ENCODE measurements at places on chromosomes 2 and 18. TPM values are rescaled to one million over a fixed set of nuclear protein-coding genes. Genes with fewer than 3 reads are reported as not detected.

DNA sequence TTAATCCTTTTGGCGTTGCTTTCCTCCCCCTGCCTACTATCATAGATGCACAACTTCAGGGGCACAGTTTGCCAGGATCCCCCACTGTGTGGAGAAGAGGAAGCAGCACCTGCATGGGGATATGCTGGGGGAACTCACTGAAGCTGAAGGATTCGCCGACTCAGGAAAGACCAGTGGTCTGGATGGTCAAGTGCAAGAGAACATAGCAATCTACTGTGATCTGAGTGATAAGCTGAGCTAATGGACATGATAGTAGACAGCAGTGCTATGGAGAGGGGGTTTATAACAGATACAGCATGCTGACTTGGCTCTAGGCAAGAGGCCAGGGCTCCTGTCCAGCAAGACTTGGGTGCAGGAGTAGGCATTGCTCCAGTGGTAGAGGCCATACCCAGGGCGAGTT is 124.4 kb upstream of the NRP2 start:
- DNase-seq = no peak

GRCh38 chr2:39266139-39266805 is 22.5 kb upstream of the CDKL4 start:
- no peak for DNase-seq

DNA sequence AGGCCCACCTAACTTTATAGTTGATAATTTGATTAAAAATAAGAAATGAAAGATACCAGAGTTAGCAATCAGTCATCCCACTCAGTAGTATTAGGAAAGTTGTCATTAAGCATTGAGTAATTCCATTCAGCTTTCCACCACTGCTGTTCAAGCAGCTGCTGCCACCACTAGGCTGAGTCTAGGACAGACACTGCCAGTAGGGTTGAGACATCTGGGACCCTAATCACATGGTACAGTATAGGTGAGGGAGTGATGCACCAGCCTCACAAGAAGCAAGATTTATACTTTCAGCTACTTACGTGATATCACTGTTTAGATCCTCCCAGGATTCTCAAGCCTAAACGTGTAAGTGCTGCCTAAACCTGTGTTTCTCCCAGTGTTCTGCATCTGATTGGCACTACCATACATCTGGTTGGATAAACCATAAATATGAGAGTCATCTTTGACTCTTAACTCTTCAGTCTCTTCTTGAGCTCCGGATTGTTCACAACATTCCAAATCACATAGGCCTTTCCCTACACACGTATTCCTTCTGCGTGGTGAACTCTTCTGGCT is 3.2 kb downstream of the UBXN4 start:
- DNase-seq = peak; percentile 4

DNA sequence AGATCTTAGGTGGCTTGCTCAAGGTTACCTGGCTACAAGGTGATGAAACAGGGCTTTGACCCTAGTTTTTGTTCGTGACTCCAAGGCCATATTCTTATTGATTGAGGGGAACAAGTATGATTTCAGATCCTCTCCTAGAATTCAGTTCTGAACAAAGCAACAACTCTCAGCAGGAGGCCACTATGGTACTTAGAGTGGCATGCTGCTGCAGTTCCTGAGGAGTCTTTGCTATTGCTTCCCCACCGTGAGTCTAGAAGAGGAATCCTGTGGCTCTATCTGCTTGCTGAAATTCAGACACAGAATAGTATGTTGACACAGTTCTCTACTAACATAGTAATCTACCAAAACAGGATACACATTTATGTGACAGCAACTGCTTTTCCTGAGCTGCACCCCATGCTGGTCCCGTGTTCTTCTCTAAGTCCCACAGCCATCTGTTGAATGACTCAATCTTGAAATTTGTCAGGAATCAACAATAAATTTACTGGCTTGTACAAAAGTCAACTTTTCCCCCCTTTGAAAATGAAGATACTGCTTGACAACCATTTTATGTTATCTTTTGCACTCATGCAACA is 4.1 kb downstream of the TGFBRAP1 start:
- DNase-seq = no peak

GRCh38 chr2:61885896-61886603 is 2.4 kb downstream of the CCT4 start:
- no peak for DNase-seq

DNA sequence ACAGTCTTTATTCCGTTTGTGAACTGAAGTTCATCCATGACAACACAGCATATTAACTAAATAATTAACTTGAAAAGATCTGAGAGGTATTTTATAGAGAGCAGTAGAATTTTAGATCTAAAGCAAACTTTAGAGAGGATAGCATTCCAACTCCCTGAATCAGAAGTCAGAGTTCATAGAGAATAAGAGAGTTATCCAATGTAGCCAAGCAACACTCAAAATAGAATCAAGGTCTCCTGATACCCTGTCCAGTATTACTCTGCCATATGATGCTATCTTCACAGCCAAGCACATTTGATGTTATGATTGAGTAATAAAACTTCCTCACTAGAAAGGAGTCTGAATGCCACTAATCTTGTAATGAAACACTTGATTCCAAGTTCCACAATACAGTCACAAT is 55.5 kb downstream of the RIT2 start:
- no peak for DNase-seq

- DNase-seq = no peak
Observed at GRCh38 chr2:199395311-199395710, 62.4 kb downstream of the SATB2 start.

- no peak for DNase-seq
Observed at GRCh38 chr2:63434024-63435001, 154.0 kb downstream of the WDPCP start.

GRCh38 chr18:2845172-2845571 is 1.6 kb upstream of the EMILIN2 start:
- DNase-seq = no peak

DNA sequence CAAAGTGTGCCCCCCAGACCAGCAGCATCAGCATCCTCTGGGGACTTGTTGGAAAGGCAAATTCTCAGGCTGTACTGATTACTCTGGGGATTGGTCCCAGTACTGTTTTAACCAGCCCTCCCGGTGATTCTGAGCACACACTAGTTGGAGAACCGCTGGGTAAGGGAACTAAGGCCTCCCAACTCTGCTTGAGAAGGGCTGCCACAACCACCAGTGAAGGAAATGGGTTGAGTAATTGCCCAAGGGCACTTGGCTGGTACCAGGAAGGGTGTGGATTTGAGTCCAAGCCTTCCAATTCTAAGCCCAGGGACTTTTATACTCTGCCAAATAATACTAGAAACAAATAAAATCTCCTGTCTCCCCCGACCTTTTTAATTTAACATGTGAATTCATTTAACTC is 219.9 kb downstream of the SETBP1 start:
- DNase-seq = no peak

GRCh38 chr2:43980902-43981301 is 14.9 kb downstream of the LRPPRC start:
- no peak for DNase-seq

GRCh38 chr18:72104851-72105250 is 439.3 kb downstream of the CBLN2 start:
- DNase-seq = no peak

- no peak for DNase-seq
Observed at GRCh38 chr2:171008550-171009205, 79.6 kb downstream of the GORASP2 start.

DNA sequence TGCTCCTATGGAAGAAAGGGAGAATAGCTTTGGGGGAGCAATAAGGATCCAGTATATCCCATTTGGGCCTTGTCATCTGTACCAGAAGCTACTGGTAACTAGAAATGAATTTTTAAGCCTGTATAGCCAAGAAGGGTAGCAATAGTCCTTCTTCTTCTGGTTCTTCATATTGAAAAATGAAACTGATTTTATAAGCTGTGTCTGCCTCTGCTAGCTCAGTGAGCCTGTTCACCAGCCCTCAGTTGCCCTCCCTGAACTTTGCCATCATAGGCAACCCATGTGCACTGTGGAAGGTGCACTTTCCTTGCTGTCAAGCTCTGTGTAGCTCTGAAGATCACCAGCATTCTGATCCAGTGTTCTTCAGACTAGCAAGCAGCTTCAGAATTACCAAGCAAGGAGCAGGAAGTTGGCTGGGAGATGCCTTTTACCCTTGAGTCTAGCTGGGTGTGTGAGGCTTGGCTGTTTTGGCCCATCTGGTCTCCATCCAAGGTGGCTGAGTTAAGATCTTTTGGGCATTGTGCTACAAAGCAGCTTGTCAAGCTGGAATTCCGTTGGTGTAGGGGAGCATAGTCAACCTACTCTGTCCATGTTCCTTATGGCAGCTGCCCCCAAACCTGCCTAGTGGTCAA is 55.8 kb upstream of the MGAT5 start:
- no peak for DNase-seq

DNA sequence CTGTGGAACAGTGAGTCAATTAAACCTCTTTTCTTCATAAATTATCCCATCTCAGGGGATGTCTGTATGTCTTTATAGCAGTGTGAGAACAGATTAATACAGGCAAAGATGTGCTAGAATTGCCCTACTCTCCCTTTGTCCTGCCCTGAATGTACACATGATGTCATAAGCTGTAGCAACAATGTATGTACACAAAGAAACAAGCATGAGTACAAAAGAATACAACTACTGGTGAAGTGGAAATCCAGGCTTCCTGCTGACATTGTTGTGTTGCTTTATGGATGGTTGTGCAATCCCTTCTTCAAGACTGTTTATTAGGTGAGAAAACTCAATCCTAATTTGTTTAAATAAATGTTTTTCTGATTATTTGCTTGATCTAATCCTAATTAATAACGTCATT is 446.6 kb downstream of the DSC3 start:
- DNase-seq = no peak

DNA sequence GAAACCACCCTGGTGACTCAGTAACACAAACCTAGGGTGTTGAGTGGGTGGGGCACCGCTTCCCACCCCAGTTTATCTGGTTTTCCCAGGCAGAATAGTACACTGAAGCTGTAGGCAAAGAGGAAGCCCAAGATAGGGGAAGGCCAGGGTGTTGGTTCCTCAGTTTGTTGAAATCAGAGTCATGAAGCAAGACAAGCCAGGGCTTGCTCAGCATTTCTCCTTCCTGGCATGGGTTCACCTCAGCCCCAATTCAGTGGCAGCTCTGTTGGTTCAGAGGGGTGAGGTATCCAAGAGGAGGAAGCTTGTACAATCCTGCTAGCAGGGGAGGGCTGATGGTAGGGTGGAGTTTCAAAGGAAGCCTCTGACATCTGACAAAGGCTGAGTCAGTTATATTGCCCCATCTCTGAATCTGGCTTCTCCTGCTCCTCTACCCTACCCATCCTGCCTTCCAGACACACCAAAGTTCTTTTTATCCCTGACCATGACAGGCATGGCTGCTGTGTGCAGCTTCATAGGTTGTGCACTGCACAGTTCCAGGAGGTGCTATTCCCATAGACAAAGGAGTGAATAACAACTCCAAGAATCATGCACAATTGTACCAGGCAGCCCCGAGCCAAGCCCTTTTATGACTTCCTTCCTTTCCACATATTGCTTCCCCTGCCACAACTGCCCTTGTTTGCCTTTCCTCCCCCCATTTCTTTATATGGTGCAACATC is 24.9 kb upstream of the RAB10 start:
- peak; percentile 63 for DNase-seq

DNA sequence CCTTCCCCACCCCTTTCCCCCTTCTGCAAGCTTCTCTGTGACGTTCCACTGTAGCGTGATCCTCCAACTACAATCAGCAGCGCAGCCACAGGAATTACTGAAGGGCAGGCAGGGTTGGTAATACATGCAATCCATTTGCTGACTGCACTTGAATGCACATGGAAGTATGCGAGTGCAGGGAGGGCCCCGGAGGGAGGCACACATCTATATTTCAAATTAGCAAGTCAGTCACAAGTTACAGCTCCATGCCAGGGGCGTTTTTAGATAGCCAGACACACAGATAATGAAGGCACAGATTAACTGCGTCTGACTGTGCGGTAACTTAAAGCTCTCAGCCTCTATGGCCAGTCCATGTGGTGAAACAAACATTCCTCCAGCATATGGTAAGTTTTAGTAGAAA is 209.2 kb upstream of the GATA6 start:
- no peak for DNase-seq

DNA sequence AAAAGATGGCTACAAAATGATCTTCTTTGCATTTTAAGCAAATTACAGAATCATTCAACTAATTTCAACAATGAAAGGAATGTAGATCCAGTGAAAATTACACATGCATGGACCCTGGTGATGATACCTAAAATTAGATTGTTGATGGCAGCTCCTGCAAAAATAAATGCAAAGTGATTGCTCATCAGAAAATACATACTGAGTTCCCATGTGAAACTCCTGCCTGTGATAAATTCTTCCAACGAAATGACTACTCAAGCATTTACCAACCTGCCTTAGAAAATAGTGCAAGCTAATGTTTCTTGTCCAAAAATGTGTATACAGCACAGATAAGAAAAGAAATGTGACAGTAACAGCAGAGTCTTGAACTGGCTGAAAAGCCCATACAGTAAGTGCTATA is 300.0 kb upstream of the REV1 start:
- DNase-seq = no peak

DNA sequence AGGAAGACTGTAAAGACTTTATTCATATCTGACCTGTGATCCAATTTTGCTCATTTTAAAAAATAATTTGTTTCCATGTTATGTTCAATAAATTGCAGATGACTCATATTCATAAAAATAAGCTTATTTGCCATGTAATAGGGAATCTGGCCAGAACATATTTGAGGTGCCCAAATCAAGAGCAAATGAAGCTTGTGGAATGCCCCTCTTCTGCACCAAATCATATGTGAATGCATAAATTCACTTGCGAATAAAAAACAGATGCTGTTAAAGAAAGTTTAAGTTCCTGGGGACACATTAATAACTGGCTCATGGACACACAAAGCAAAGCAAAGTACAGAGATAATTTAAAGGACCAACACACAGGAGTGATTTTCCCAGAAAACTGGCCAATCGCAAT is 279.0 kb upstream of the CDH2 start:
- no peak for DNase-seq

DNA sequence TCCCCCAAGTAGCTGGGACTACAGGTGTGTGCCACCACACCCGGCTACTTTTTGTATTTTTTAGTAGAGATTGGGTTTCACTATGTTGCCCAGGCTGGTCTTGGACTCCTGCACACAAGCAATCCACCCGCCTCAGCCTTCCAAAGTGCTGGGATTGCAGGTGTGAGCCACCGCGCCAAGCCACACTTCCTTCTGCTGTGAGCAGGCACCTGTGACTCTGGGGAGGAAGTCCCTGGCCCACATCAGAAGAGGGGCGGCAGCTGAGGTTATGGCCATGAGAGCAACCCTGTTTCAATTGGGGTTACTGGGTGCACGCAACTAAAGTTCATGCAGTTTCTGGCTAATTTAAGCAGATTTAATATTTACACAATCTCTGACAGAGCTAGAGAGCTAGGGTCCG is 91.0 kb downstream of the PLB1 start:
- no peak for DNase-seq

The CCDC121 gene
- 9.9 TPM for total RNA-seq

The PCARE gene
- total RNA-seq = not detected

The IL18R1 gene
- total RNA-seq = 1.7 TPM

The CTIF gene
- 18.7 TPM for total RNA-seq

The MROH2A gene
- total RNA-seq = 3.5 TPM

The CAVIN2 gene
- 118 TPM for total RNA-seq

The AOX1 gene
- 144 TPM for total RNA-seq

The EML6 gene
- total RNA-seq = 23.7 TPM

The EFHD1 gene
- total RNA-seq = 17.5 TPM
